ENCODE measurements at places on chromosomes 4 and X. TPM values are rescaled to one million over a fixed set of nuclear protein-coding genes. Genes with fewer than 3 reads are reported as not detected.

Gene SLITRK2
- total RNA-seq: not detected

Gene ARR3
- not detected for total RNA-seq

Gene CFAP47
- not detected for total RNA-seq

Gene ENPEP
- not detected for total RNA-seq

Gene FGFR3
- total RNA-seq: 0.33 TPM

Gene DIPK2B
- 141 TPM for total RNA-seq

Gene PAGE5
- not detected for total RNA-seq

Gene SPANXA2
- total RNA-seq: not detected

Gene LRIT3
- under 0.01 TPM for total RNA-seq

Measured in vein endothelial cell (primary cell).